ENCODE measurements at places on chromosomes 11 and 22. TPM values are rescaled to one million over a fixed set of nuclear protein-coding genes. Genes with fewer than 3 reads are reported as not detected.

XKR3 gene
- not detected for polyA plus RNA-seq

- DNase-seq = no peak
These were observed 31.4 kb downstream of the PPFIA1 start for GRCh38 chr11:70301721-70302418.

BCO2 gene
- 6.3 TPM for polyA plus RNA-seq

RIC3 gene
- polyA plus RNA-seq = 10.2 TPM

ATL3 gene
- polyA plus RNA-seq = 16.9 TPM

ATM gene
- 58.8 TPM for polyA plus RNA-seq

SLC5A12 gene
- 55.5 TPM for polyA plus RNA-seq

- no peak for DNase-seq
These were observed 3.1 kb downstream of the C1QTNF6 start for GRCh38 chr22:37184816-37185541.

DNA sequence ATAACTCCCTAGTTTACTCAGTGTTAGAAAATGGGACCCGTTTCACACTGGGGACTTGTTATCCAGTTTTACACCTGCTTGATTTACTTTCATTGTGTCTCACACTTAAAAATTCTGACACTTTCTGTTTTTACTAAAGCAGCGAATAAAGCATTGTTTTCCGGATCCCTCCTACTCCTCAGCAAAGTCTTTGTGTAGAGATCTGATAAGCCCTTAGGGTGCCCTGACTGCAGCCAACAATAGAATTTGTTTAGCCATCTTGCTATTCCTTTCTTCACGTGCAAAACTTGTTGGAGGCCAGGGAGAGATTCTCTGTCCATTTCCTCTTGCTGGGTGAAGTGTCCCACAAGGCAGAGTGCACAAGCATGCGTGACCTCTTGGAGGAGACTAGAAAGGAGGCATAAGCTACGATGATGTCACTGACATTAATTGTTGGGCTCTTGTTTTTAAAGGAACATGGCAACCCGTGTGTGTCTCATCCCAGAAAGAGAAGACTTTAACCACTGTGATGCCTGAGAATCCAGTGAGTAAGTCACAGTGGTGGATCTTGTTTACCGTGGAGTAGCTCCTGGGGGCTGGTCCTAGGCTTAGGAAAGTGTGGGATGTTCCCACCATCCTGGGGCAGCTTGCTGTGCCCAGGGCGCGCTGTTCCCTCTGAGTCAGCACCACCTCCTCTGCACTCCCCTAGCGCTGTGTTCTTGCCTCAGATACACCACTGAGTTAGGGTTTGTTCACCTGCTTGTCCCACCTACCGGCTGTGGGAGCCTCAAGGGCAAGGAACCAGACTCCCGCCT is 27.7 kb downstream of the MICAL2 start:
- DNase-seq = no peak

DNA sequence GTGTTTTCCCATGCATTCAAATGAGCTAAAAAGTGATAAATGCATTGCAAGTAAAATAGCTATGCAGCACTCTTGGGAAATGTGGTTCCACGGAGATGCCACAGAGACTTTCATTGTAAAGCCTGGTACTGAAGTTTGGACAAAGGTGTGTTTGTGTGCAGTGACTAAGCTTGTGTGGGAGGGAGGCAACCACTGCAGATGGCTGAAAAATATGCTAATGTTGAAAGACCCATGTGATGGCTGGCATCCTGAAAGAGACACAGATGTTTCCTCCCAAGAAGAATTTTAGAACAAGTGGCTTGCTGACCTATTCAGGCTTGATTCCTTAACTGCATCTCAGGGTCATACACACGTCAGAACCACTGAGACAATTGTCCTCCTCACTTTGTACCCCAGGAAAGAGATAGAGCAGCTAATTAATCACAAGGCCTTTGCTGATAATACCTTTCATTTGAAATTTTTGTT is 73.8 kb downstream of the FAM76B start:
- no peak for DNase-seq

GRCh38 chr11:10540546-10540914 is 457 bp downstream of the RNF141 start:
- no peak for DNase-seq

- DNase-seq = no peak
These were observed 48.5 kb downstream of the GGTLC2 start for GRCh38 chr22:22692707-22693530.

MMP7 gene
- 26.3 TPM for polyA plus RNA-seq

DNA sequence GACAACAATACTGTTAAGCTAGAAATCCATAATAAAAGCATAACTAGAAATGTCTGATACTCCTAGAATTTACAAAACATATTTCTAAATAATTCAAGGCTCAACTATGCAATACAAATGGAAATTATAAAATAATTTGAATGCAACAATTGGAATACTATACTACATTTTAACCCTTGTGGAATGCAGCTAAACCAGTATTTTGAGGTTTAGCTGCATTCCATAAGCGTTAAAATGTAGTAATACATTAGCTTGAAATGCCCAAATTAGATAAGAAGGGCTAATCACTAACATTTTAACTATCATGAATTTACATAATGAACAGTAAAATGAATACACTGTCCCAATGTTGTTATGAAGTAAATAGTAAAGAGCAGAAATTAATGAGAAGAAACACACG is 617.2 kb upstream of the CHORDC1 start:
- no peak for DNase-seq

- no peak for DNase-seq
These were observed 31.6 kb downstream of the OSBPL5 start for GRCh38 chr11:3133261-3134217.

GRCh38 chr11:121393855-121394254 is 58.3 kb upstream of the SORL1 start:
- DNase-seq = no peak

DNA sequence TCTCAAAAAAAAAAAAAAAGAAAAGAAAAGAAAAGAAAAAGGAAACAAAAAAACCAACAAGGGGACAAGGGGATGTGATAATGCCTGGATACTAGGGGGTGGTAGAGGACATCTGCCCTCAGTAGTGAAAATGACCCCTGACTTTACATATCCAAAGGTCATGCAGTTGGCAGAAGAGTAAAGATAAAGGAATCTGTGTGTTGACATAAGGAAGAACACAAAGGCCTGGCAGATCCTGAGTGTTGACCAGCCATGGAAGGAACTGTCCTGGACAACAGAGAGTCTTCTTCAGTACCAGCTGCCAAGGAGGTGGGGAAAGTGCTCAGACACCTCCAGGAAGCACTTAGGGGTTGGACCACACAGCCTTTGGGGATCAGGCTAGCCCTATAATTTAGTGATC is 12.6 kb downstream of the SLC43A1 start:
- no peak for DNase-seq

- no peak for DNase-seq
These were observed 752.8 kb downstream of the OPCML start for GRCh38 chr11:132779497-132779896.

C11orf91 gene
- not detected for polyA plus RNA-seq

DNA sequence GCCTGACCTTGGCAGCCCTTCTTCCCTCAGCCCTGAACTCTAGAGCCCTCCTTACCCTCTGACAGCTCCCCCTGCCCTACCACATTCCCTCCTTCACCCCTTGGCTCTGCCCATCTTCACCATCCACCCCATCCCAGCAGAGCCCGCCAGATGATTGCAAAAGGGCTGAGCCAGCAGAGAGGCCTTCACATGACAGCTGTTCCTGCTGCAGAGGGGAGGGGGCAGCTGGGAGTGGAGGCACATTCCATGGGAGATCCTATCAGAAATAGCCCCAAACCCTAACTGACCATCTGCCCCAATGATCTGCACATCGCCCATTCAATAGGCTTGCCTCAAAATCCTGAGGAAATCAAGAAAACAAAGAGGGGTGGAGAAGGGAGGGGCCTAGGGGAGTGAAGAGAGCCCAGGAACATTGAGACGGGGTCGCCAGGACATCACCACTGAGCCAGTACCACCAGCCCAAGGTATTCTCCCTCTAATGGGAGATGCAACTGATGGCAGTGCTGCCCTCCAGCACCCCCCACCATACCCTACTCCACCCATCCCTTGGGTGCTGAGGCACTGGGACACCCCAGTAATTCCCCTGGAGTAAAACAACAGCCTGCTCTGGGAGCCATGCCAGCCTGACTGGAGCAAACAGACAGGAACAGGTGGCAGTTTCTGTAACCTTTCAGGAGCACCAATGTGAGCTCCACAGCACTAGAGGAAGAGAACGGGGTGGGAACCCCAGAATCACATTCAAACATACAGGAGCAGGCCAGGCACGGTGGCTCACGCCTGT is 8.0 kb upstream of the AHNAK start:
- DNase-seq = no peak

DNA sequence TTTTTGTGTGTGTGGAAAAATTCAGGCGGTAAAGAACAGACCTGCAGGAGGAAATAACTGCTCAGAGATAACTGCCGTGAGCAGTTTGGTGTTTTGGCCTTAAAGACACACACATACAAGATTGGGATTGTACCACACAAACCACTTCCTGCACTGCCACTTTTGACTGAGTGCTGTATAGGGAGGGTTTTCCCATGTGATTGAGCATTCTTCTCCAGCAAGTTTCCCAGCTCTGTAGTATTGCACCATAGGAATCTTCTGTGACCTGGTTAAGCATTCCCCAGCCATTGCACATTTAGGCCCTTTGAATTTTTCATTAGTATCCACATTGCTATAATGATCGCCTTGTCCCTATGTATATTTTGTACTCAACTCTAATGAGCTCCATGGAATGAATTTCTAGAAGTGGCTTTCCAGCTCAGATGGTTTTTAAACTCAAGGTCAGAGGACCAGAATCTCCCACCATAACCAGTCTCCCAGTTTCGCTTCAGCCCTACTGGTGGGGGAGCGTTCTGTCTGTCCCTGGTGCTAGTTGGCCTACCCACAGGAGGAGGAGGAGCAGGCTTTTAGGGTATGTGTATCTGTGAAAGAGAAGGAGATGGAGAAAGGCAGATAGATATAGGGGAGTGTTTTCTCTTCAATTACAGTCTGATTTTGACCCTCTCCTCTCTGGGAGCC is 9.3 kb downstream of the CD82 start:
- DNase-seq = no peak

FOSL1 gene
- 0.07 TPM for polyA plus RNA-seq

- no peak for DNase-seq
These were observed 21.9 kb downstream of the SUN2 start for GRCh38 chr22:38733724-38734381.

P2RY2 gene
- 0.55 TPM for polyA plus RNA-seq

MSANTD4 gene
- 35.9 TPM for polyA plus RNA-seq

GRCh38 chr11:125398994-125399640 is 96.9 kb downstream of the FEZ1 start:
- DNase-seq = no peak

GRCh38 chr22:49269928-49270327 is 557.7 kb downstream of the BRD1 start:
- no peak for DNase-seq

LIN7C gene
- 27.0 TPM for polyA plus RNA-seq

NOX4 gene
- polyA plus RNA-seq = 39.9 TPM

GPR83 gene
- 0.58 TPM for polyA plus RNA-seq

GRM5 gene
- 0.12 TPM for polyA plus RNA-seq

PLAAT2 gene
- 0.68 TPM for polyA plus RNA-seq

Measured in renal cortex interstitium (tissue), 15 donors.